Adipocyte (in vitro differentiated cells): ENCODE measurements at places on chromosomes 12 and 14.
A peak's percentile ranks its signal among the peaks of the same experiment; 100 is the strongest.

GRCh38 chr14:24556756-24557155 lies 19.3 kb downstream of the CTSG start:
- DNase-seq = peak; percentile 9

DNA sequence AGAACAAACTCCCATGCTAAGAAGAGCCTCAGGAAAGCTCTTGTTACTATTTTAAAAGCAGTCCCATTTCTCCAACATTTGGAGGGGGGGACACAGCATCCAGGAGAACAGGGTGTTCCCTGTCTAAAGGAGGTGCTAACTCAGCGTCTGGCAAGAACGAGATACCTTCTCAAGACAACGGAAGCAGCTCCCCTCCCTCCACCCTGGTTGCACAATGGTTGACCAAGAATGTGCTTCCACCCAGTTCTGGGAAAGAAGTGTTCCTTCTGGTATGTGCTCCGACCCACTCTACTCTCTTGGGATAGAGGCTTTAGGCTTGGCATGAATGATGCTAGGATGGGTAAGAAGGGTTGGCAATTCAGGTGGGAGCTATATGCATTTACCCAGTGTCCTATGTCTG lies 1.5 kb upstream of the KRT6A start:
- peak; percentile 42 for DNase-seq

- DNase-seq = no peak
Observed at GRCh38 chr12:26595806-26596205, 237.2 kb downstream of the ITPR2 start.

DNA sequence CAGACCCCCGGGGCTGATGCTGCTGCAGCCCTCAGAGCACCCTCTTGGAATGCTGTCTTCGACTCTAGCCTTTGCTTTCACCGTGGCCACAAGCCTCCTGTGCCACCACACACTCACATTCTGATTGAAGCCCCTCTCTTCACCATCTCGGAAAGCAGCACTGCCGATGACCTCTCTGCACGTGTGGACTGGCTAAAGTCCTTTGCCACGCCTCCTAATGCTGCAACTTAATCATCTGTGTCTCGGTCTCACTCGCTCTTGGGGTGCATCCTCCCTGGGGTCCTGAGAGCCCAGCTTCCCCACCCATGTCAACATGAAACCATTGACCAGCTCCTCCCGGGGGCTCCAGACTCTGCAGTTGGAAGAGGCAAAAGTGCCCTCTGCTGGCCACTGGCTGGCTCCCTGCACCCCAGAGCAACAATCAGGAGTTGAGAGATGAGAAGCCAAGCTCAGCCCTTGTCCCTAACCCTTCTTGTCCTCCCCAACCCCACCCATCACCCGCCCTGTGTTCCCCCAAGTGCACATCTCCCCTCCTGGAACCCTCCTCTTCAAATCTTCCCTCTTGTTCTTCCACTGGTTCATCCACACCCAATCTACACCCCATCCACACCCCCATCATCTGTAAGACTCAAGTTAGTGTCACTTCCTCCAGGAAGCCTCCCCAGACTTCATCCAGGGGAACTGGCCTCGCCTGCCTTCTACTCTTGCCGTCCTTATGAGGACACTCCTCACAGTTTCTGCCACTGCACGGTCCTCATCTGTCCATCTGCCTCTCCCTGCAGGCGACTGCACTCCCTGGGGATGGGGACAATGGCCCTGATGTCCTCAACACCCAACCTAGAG lies 23.6 kb upstream of the FAM181A start:
- DNase-seq = peak; percentile 37

GRCh38 chr12:44574586-44574985 lies 301.5 kb downstream of the NELL2 start:
- no peak for DNase-seq

DNA sequence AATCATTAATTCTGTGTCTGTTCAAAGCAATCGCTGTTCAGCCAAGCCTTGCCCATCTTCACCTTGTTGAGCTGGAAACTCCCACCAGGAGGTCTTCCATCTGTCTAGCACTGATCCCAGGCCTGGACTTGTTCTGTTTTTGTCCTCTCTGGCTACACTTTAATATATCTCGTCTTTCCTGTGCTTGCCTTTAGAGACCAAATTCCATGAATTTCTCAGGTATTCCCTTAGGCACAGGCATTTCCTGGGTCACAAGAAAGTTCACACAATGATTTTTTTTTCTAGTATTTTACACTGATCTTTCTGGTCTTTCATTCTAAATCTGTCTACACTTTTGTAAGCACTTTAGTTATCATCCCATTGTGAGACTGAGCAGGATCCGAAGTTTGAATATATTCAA lies 116.4 kb upstream of the CCND2 start:
- DNase-seq = no peak

DNA sequence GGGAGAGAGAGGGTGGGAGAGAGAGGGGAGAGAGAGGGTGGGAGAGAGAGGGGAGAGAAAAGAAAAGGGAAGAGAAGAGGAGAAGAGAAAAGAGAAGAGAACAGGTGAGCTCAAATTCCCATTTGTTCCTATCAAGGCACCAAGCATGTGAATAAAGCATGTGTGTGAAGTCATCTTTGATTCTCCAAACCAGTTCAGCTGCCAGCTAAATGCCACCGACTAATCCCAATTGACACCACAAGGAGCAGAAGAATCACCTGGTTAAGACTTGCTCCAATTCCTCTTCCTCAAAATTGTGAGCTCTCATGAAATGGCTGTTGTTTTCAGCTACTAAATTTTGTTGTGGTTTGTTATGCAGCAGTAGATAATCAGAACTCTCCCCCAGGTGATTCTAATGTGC lies 188.9 kb downstream of the TMX1 start:
- no peak for DNase-seq

DNA sequence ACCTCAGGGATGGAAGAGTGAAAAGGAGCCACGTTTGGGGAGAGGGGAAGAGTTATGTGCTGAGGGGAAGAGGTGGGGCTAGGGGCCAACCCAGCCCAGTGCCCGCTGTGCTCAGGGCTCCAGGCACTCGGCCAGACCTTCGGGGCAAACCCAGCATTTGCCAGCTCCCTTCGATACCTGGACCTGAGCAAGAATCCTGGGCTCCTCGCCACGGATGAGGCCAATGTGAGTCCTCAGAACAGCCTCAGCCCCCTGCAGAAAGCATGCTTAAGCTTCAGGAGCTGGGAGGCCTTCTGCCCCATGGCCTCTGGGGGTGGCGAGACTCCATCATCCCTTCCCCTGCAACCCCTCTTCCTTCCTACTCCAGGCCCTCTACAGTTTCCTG lies 5.0 kb downstream of the CARMIL3 start:
- DNase-seq = no peak

DNA sequence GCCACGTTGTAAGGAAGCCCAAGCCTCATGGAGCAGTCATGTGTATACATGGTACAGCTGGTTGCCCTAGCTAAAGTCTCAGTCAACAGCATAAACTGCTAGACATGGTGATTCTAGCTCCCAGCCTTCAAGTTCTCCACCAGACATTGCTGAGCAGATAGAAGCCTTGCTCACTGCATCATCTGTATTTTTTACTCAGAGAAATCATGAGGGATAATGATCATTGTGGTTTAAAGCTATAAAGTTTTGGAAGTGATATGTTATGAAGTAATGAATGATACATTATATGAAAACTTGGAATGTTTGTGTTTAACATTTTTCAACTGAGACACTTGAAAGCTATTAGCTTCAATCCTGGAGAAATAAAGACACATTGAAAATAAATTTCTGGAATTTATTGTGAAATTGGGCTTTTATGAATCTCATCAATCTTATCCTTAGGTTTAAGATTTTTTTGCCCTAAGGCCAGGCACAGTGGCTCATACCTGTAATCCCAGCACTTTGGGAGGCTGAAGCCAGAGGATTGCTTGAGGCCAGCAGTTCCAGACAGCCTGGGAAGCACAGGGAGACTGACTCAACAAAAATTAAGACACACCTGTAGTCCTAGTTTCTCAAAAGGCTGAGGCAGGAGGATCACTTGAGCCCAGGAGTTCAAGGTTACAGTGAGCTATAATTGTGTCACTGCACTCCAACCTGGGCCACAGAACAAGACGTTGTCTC lies 5.6 kb upstream of the NFATC4 start:
- DNase-seq = no peak

GRCh38 chr12:132151766-132152410 lies 7.6 kb downstream of the NOC4L start:
- DNase-seq = no peak

DNA sequence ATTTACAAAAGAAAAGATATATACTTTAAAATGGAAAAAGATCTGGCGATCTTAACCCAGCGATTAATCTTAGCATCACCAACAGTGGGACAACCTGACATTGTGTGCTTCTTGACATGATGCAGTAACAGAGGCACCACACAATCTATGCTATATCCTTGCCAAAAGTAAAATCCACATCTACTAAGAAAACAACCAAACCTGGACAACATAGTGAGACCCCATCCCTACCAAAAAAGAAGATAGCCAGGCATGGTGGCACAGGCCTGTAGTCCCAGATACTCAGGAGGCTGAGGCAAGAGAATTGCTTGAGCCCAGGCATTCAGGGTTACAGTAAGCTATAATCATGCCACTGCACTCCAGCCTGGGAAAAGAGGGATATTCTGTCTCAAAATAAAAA lies 50.5 kb downstream of the SINHCAF start:
- no peak for DNase-seq

GRCh38 chr12:113332688-113333417 lies 2.1 kb downstream of the SLC8B1 start:
- DNase-seq = no peak

DNA sequence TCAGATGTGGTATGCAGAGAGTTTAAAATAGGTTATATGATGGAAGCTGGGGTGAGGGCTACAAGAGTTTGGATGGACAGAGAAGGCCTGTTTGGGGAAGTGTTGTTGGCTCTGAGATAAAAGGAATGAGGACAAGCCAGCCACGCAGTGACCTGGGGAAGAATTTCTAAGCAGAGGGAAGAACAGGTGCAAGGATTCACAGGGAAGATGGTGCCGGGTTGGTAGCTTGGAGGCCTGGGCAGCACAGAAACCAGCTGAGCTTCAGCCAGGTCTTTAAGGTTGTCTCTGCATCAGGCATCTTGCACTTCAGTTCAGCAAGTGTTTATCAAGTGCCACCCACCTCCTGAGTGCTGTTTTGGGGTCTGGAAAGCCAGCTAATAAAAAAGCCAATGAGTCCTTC lies 1163.7 kb downstream of the AACS start:
- DNase-seq = no peak

GRCh38 chr14:91935586-91935985 lies 11.9 kb downstream of the FBLN5 start:
- no peak for DNase-seq

GRCh38 chr12:50626026-50626425 lies 121.2 kb downstream of the DIP2B start:
- no peak for DNase-seq

- DNase-seq = no peak
Observed at GRCh38 chr14:66383771-66384170, 102.4 kb upstream of the CCDC196 start.

DNA sequence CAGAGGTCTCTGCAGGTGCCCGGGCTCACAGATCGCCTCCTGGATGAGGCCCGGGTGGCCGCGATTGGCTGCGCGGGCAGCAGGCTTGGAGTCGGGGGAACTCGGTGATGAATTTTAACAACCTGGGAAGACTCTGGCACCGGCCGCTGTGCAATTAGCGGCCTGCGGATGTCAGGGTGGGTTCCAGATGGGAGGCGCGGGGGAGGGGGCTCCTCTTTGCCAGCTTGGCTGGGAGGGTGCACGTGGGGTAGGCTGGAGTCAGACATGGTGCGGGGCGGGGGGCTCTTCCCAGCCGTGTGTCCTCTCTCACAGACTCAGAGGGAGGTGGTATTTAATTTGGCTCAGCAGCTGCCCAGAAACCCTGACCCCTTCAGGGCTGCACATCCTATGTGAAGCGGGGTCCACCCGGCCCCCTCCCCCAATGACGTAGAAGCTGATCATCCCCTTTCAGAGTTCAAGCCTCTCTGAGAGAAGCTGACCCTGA lies 81.4 kb downstream of the KIF26A start:
- no peak for DNase-seq

GRCh38 chr12:124109760-124110159 lies 136.7 kb downstream of the ZNF664 start:
- DNase-seq = no peak

DNA sequence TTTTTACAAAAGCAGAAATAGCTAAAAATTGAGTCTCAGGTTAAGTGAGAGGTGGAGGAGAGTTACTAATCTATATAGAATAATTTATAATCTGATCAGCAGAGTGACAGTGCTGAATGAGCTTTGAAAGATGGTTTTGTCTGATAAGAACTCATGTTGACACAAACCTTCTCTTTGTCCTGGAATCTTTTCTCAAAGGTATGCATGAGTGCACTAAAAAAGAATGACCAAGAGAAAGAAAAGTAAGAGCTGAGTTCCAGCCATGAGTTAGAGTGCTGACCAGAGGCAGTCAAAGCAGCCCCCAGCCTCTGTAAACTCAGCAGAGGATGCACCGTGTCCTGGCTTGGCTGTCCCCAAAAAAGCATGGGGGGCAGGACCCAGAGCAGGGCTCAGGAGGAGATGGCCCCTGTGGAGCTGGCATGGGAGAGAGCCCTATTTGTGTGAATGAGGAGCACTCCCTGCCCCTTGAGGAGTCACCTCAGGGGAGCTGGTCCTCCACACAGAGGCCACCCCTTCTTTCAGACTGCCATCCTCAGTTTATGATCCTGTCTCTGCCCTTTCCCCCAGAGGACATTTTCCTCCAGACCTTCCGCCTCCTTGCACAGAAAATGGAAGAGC lies 129.8 kb downstream of the SEC23A start:
- DNase-seq = no peak

DNA sequence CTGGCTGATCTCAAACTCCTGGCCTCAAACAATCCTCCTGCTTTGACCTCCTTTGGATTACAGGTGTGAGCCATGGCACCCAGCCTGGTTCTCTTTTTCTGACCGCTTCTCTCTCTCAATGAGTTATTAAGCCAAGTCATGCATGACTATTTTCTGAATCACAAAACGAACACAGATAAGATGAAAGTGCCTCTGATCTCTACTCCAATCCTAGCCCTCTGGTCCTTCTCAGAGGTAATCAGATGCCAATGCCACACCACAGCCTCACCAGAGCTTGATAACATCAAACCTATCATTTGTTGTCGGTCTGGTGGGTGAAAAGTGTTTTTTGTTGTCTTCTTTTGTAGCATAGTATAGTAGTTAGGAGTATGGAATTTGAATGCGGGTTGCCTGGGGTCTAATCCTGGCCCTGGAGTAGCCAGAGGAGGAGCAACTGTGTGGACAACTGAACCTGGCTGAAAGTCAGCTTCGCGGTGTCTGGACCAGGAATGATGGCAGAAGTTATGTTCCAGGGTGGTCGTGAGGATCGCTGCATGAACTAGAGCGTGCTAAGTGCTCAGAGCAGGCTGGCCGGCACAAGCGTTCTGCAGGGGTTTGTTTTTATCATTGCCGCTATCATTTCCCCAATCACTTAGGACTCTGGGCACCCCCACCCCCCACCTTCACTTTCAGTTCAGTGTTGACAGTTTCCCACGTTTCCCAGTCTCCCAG lies 77.9 kb downstream of the SPRING1 start:
- no peak for DNase-seq

DNA sequence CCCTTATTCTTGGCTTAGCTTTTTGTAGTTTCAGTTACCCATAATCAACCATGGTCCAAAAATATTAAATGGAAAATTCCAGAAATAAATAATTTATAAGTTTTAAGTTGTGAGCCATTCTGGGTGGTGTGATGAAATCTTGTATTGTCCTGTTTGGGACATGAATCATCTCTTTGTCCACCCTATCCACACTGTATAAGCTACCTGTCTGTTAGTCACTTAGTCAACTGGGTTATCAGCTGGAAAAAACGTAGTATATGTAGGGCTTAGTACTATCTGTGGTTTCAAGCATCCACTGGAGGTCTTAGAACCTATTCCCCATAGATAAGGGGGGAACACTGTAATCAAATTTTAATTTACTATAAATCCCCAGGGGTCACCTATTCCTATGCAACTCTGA lies 52.7 kb downstream of the NKX2-1 start:
- DNase-seq = no peak

- DNase-seq = peak; percentile 64
Observed at GRCh38 chr14:52025310-52025709, 36.0 kb downstream of the RTRAF start.
